NCI-H1417 treated with DMSO at 0.1 percent for 48 hours (cell line): ENCODE measurements at places on chromosomes 2 and 18.

GRCh38 chr2:227447606-227448005 lies 24.4 kb upstream of the AGFG1 start:
- DNase-seq, result no peak

DNA sequence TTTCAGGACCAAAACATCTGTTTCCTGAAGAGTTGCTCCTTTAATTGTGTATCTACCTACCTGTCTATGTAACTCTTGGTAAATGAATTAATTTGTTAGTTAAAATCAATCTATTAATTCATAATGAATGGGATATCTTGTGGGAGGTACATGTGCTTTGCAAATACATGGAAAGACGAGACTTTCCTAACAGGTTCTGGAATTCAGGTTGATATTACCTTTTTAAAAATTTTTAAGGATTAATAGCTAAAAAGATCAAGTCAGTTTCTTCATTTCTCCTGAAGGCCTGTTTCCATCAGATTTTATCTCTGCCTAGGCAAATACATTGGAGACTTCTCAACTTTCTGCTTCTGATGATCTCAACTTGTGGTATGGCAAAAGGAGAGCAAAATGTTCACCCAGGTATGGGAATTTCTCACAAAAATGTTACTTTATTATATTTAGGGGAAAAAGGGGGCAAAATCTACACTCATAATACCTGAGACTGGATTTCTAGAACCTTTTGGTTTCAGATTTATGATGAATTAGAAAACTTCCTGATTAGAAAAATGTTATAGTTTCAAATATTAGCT lies 7.4 kb downstream of the TFPI start:
- DNase-seq, result no peak

- DNase-seq, result no peak
Measured at GRCh38 chr2:96523659-96524481, 12.7 kb upstream of the ARID5A start.

DNA sequence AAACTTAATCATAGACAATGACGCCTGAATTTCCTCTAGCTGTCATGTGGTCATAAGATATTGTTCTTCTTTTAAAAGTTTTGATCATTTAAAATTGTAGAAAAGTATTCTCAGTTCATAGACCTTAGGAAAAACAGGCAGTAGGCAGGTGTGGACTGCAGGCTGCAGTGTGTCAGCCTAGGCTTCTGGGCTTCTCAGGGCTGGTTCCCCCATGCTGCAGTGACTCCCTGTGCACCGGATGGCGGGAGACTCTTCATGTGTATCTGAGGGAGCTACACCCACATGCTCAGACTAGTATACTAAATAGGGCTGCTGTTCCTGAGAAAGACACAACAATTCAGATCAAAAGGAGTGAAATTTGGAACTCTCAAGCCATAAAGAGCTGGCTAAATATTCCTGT lies 72.4 kb downstream of the PXDN start:
- DNase-seq, result no peak

DNA sequence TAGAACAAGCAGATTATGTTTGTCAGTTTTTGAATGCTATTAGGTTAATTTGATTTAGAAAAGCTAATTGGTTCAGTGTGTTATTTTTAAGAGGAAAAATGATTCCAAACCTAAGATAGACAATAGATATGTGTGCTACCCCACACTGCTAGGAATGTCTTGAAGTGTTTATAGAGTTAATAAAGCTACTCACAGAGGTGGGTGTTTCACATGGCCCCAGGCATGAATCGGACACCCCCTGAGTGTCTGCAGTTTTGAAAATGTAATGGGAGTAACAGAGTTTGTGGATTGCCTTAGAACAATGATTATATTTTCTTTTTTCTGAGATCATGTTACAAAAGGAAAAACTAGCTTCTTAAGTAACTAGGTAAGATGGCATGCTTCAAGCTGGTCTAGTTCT lies 348.3 kb downstream of the ADCYAP1 start:
- no peak for DNase-seq

DNA sequence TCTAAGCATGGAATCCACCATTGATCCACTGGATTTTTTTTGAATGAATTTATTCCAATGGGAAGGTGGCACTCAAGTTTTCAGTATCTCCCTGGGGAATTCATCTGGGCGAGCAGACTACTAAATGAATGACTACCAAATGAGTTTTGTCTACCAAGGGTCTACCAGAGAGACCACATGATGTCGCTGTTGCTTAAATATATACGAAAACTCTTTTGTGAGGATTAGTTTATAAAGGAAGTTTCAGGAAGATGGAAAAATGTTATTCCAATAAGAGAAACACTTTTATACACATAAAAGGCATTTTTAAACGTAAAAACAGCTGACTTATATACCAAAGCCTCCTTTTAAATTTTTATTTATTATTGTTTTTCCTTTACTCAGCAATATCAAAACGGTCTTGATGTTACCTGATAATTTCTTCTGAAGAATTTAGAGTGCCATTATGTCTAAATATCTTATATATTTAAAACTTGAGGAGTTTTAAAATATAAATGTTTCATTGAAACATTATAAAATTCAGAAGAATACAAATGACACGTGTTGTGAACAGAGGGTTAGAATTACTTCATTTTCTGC lies 139.7 kb downstream of the HRH4 start:
- peak; percentile 52 for DNase-seq

GRCh38 chr2:22944143-22944542 lies 440.8 kb upstream of the KLHL29 start:
- DNase-seq, result no peak

- no peak for DNase-seq
Measured at GRCh38 chr18:3449512-3450011, 410 bp upstream of the TGIF1 start.
